ENCODE measurements at places on chromosomes 6 and 20.

- DNase-seq: no peak
Observed at GRCh38 chr20:21104921-21105320, 1.2 kb downstream of the LINC00237 start.

GRCh38 chr20:64278317-64278681 is 22.8 kb downstream of the PCMTD2 start:
- DNase-seq: no peak

DNA sequence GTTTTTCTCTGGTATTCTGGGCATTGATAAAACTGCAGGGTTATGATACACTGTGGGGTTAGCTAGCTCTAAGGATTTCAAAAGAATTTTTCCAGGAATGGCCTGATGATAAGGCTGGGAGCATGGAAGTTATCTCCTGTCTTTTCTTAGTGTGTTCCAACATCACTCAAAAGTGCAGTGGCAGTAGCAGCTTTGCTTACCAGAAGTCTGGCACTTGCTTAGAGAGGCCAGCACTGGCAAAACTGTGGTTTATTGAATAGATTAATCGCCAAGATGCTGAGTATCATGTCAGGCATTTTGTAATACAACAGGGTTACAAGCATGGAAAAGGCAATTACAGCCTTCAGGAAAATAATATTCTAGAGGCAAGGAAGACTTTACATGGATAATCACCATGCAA is 719.5 kb upstream of the GJE1 start:
- DNase-seq: no peak

GRCh38 chr6:140581601-140582000 is 1207.2 kb upstream of the CITED2 start:
- DNase-seq: no peak

- DNase-seq: no peak
Observed at GRCh38 chr20:29878777-29879442, 1378.6 kb upstream of the DEFB115 start.

GRCh38 chr20:63822276-63822696 is 8.8 kb downstream of the ZBTB46 start:
- no peak for DNase-seq

DNA sequence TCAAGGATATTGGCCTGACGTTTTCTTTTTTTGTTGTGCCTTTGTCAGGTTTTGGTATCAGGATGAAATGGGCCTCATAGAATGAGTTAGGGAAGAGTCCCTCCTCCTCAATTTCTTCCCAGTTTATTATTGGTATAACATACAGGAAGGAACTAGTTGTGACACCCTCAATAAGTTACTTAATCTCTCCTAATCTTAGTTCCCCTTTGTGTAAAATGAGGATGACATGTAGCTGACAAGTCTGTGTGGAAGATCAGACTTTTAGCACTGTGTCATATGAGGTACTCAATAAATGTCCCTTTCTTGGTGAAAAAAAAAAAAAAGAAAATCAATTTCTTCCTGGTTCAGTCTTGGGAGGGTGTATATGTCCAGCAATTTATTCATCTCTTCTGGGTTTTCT is 155.8 kb downstream of the PDE7B start:
- DNase-seq: no peak

- DNase-seq: no peak
Observed at GRCh38 chr6:24078200-24078599, 47.8 kb upstream of the NRSN1 start.

- DNase-seq: no peak
Observed at GRCh38 chr6:118309337-118310093, 238.6 kb upstream of the PLN start.

GRCh38 chr20:52172392-52173047 is 19.1 kb downstream of the ZFP64 start:
- DNase-seq: no peak

DNA sequence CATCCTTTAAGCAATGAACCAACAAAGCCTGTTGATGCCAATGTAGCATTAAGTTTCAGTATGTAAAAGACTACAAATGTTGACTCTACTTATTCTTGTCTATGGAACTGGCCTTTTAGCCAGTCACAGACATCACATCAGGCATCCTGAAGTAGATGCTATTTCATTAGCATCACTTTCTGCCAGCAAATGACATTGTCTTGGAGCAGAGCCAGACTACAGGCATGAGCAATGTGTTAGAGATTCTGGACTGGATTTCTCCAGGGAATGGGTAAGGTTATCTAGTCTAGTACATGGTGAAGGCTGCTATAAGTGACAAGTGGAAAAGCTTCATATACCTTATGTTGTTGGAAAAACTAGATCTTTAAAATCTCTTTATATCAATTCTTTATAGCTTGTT is 142.9 kb downstream of the ADGRB3 start:
- DNase-seq: no peak

- DNase-seq: no peak
Observed at GRCh38 chr6:169648092-169648491, 53.7 kb downstream of the WDR27 start.

DNA sequence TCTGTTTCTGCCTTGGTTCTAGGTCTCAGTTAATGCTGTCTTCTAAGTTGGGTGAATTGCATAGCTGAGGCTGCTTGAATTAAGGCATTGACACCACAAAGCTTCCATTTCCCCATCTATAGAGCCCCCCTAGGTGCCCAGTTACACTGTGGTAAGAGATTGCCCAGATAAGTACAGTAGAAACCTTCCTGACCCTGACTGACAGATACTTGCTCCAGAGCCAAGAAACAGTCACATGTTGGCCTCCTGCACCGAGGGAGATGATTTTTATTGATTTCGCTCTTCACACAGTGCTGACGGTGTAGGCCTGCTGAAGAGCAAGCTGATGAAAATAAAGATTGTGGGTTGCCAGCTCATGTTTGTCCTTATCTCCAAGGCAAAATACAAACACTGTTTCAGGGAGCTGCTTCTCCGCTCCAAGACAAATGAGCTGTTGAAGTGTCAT is 67.9 kb downstream of the TRMT11 start:
- no peak for DNase-seq

DNA sequence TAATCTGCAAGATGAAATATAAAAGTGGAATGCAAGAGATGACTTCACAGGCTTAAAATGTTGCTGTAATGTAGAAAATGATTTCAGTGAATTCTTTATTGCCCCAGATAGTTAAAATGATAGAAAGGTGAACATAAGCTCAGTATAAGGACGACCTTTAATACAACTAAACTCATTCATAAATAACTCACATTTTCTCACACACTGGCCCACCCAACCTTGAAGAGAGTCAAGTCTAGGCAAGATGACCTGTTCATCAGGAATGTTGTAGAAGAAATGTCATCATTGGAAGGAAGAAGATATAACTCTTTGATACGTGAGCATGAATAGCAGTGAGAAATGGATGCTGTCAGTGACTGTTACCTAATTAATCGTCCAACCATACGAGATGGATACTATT is 111.1 kb upstream of the SASH1 start:
- DNase-seq: no peak

DNA sequence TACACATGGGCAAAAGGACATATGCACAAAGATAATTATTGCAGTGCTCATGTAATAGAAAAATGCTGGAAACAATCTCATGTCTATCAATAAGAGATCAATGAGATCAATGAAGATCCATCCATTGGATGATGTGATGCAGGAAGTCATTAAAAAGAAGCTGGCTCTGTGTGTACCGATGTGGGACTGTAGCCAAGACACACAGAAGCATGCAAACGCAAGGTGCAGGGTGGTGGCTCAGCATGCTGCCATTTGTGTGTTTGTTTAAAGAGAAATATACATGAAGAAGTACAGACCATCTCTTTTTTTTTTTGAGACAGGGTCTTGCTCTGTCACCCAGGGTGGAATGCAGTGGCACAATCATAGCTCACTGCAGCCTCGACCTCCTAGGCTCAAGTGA is 33.1 kb upstream of the KCNB1 start:
- DNase-seq: no peak

DNA sequence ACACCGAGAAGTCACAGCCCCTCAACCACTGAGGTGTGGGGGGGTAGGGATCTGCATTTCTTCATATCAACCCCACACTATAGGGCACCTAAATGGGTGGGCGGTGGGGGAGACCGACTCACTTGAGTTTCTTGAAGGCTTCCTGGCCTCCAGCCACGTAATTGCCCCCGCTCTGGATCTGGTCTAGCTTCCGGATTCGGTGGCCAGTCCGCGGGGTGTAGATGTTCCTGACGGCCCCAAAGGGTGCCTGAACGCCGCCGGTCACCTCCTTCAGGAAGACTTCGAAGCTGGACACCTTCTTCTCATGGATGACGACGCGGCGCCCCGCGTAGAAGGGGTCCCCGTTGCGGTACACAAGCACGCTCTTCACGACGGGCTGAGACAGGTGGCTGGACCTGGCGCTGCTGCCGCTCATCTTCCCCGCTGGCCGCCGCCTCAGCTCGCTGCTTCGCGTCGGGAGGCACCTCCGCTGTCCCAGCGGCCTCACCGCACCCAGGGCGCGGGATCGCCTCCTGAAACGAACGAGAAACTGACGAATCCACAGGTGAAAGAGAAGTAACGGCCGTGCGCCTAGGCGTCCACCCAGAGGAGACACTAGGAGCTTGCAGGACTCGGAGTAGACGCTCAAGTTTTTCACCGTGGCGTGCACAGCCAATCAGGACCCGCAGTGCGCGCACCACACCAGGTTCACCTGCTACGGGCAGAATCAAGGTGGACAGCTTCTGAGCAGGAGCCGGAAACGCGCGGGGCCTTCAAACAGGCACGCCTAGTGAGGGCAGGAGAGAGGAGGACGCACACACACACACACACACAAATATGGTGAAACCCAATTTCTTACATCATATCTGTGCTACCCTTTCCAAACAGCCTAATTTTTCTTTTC is at the start of gene DCDC2:
DCDC2 (minus strand) TSS at position 724 of the 883 bp plus-strand sequence; CDS start at position 415, 309 bp downstream.
- DNase-seq: no peak

GRCh38 chr6:49607391-49607982 is 29.2 kb downstream of the RHAG start:
- no peak for DNase-seq

DNA sequence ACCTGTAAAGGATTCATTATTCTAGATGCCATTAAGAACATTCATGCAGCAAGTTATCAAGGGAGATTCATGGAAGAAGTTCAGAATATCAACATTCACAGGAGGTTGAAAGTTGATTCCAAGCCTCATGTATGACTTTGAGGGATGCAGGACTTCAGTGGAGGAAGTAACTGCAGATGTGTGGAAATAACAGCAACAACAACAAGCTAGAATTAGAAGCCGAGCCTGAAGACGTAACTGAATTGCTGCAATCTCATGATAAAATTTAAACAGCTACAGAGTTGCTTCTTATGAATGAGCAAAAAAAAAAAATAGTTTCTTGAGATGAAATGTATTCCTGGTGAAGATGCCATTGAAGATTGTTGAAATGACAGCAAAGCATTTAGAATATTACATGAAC is 73.3 kb upstream of the NXT1 start:
- DNase-seq: no peak

GRCh38 chr6:54427396-54427937 is 119.2 kb downstream of the TINAG start:
- no peak for DNase-seq

GRCh38 chr20:54456423-54456822 is 19.0 kb upstream of the DOK5 start:
- DNase-seq: no peak

DNA sequence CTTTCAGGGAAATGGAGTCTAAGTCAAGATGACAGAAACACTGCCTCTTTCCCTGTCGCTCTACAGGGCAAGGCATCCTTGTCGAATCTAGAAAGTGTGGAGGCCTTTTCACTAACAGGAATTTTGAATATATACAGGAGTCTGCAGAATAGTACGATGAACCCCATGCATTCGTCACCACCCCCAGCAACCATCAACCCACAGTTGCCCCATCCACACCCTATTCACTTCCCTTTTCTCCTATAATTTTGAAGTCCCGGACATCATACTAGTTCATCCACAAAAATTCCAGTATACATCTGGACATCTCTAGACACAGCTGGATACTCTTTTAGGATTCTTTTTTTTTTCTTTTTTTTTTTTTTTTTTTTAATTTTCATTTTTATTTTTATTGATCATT is 80.7 kb upstream of the RIN2 start:
- DNase-seq: no peak

DNA sequence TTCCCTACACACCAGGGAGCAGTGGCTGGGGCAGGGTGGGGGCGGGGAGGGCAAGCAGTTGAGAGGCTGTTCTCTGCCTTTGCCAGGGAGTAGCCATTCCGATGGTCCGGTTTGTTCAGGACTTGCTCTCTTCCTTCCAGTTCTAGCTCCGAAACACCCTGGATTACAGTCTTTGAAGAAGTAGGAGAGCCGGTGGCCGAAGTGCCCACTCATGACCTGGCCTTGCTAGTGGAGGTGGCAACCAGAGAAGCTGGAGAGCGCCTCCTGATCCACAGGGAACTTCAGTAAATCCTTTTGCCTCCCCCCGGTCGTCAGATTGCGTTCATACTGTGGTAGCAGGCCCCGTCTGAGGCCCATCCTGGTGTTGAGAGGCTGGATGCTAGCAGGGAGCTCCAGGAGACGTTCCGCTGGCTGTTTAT is 92.8 kb downstream of the ARID1B start:
- no peak for DNase-seq

DNA sequence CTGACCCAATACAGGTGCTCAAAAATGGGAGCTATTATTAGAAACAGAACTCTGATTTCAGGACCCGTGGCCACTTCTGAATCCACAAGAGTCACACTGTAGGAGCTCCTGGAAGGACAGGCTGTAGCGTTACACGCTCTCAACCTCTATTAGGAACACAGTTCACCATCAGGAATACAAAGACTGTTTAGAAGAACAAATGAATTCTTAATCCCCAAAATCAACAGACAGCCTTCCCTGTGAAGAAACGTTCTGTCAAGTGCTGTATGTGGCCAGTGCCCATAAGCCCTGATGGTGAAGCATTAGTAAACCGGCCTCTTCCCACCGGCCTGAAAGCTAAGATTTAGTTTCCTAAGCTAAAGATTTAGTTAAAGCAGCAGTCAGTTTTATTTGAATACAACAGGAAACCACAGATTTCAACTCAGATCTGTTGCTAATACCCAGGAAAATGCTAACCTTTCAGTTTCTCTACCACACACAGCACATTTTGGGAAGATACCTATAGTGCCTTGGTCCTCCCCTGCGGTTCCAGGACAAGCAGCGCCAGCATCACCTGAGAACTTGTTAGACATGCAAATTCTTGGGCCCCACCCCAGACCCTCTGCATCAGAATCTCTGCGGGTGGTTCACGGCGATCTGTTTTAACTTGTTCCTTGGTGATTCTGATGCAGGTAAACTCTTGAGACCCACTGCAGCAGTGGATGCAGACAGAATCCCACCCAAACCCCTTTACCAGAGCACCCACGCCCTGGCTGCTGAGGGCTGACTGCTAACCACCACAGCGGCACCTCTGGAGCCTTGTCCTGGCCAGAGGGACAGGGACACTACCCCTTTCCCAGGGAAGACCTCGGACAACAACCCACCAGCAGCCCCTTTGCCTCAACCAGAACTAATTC is 33.4 kb downstream of the MTRES1 start:
- DNase-seq: no peak

DNA sequence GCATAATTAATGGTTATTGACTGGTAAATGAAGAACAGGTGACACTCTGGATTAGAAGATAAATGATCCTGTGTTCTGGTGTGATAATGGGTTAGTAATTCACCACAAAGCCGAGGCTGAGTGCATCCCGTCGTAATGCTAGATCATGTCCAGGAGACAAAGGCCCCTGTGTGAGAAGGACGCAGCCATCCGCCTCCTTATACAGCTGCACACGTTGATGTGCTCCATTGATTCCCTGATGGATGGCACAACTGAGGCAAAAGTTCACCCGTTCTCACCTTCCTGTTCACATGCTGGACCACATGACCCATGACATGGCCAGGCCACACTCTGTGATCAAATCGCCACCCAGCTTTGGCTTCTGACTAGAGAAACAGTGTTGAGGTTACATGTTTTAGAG is 136.1 kb downstream of the FOXC1 start:
- DNase-seq: no peak

- DNase-seq: no peak
Observed at GRCh38 chr20:35192118-35192872, 20.4 kb downstream of the PROCR start.

- DNase-seq: no peak
Observed at GRCh38 chr6:38149531-38149930, 330.0 kb downstream of the ZFAND3 start.

All from activated CD8-positive, alpha-beta memory T cell treated with anti-CD3 and anti-CD28 coated beads for 4 hours (primary cell).